ENCODE measurements at places on chromosomes 11 and 22. TPM values are rescaled to one million over a fixed set of nuclear protein-coding genes. Genes with fewer than 3 reads are reported as not detected.

DNA sequence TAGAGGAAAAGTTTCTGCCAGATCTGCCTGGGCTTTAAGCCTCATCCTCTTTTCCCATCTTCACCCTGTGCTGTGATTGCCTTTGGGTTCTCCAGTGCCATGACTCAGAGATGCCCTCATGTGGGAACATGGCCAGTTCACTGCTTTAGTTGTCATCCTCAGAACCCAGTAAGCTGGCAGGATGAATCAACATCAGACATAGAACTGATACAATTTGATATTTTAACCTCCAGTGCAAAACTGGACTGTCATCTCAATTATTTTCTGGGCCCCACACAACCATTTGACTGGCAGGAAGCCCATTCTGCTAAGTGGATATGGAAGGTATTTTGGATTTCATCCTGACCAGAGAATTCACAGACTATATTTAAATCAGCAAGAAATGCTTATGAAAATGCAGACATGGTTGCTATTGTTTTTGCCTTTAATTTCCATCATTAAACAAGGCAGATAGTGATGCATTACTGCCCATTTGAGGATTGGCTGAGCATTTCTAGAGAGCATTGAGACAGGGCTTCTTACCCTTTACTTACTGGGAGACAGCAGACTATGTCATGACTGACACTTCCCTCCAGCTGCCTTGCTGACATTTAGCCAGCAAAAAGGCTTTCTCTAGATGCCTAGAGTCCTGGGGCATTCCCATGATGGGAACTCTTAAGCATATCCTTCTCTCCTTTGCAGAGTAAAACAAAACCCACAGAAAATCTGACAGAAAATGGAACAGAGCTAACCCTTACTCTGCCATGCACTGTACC lies 327.1 kb upstream of the MTNR1B start:
- no peak for DNase-seq

GRCh38 chr11:134433251-134433650 lies 21.2 kb upstream of the B3GAT1 start:
- no peak for DNase-seq

DNA sequence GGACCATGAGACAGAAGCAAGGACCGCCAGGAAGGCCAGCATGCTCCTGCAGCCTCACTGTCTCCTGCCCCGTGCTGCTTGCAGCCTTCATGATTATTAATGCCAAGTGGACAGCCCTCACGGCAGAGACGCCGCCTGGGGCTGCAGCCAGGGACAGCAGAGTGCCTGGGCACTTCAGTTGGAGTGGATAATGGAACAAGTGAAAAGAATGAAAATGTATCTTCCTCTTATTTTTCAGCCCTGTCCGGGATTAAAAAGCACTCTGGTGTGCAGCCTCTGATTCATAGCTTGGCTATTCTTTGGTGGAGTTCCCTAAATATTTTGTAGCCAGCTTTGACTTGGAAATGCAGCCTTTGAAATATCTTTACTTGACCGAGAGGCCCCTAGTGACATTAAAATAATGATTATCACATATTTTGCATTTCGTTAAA lies 1404.2 kb downstream of the BRD1 start:
- DNase-seq, result no peak

- DNase-seq, result peak; percentile 36
Measured at GRCh38 chr11:94768602-94769541, 716 bp downstream of the AMOTL1 start.

GRCh38 chr11:85133636-85134035 lies 493.5 kb downstream of the DLG2 start:
- DNase-seq, result no peak

DNA sequence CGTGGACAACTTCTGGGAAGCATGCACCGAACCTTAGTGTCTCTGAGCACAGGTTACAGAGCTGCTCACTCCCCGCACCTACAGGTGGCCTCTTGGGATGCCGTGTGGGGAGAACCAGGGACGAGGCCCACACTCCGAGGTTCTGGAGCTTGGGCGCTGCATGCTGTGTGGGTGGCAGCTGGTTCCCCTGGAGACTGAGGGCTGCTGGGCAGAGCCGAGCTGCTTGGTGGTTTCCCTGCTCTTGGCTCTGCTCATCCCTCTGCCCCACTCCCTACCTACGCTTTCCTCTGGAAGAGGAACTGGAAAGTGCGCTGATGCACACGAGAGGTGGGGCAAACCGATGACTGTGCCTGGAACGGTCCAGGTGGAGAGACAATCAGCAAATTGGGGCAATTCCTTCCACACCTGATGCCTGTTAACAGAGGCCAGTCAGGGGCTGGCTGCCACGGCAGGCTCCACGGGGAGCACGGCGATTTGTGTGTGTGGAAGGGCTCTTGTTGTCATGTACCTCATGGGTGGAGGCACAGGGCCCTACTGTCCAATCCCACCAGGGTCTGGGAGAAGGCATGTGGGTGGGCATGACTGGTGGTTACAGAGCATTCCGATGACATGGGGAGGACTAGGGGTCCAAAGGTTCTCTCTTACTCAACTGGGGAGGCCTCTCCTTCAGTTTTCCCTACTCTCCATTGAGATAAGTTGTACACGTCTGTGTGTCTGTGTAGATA lies 60.9 kb downstream of the ST14 start:
- no peak for DNase-seq

- DNase-seq, result no peak
Measured at GRCh38 chr22:37940698-37941376, 12.6 kb downstream of the C22orf23 start.

DNA sequence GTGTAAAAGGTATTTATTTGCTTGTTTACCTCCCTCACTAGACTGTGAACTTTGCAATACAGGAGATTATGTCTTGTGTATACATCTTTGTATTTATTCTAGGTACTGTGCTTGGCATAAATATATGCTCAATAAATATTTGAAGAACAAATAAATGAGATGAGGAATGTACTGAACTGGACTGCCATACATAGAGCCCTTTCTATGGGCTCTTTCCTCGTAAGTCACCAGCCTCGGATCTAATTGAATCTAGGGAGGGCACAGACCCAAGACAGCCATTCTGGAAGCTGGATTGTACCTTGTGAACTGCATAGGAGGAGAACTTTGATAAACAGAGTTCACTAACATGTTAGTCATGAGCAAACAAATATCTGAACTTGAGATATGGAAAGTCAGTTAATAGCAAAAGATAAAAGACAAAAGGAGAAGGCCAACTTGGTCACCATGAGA lies 503.9 kb downstream of the INSC start:
- no peak for DNase-seq

- DNase-seq, result peak; percentile 27
Measured at GRCh38 chr11:10366568-10367331, 61.9 kb downstream of the ADM start.

GRCh38 chr11:7575841-7576725 lies 62.3 kb downstream of the PPFIBP2 start:
- no peak for DNase-seq

GRCh38 chr22:23849009-23850006 lies 8.4 kb upstream of the SLC2A11 start:
- peak; percentile 81 for DNase-seq

- no peak for DNase-seq
Measured at GRCh38 chr11:44988111-44988510, 37.4 kb upstream of the TP53I11 start.

GRCh38 chr11:115085461-115086210 lies 407.3 kb downstream of the NXPE2 start:
- no peak for DNase-seq

DNA sequence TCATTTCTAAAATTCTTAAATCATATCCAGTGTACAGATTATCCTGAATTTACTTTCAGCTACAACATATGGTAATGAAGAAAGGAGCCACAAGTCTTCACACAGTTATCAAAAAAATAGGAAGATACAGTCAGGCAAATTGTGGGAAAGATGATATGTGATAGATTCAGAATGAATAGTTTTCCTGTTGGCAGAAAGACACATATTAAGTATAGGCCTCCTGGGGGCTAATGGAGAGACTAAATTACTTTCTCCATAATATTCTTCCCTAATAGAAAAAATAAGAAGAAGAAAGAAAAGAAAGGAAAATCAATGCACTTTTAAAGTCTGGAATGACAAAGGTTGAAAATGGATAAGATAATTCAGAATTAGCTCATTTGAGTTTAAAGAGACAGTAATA lies 2073.5 kb downstream of the LRRC4C start:
- DNase-seq, result no peak

DNA sequence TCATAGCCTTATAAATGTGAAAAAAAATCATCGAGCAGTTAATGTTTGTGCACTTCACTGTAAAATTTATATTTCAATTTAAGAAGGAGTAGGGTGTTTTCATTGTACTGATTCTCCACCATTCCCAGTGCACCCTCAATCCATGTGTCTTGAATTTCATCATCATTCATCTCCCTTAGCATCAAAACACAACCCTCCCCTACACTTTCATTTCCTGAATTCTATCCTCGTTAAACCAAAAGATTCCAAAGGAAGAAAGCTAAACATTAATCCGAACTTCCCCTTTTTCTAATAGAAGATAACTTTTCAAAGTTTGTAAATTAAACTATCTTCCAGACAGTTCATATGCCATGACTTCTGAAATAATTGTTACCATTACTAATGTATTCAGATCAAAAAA lies 34.1 kb upstream of the OR8B8 start:
- no peak for DNase-seq

IL18 gene
- 20.4 TPM for polyA plus RNA-seq

CLNS1A gene
- polyA plus RNA-seq, result 120 TPM

PDE2A gene
- not detected for polyA plus RNA-seq

ACR gene
- not detected for polyA plus RNA-seq

MAP6 gene
- polyA plus RNA-seq, result not detected

CD3G gene
- polyA plus RNA-seq, result 10.8 TPM

MRPL23 gene
- polyA plus RNA-seq, result 20.9 TPM

PANX2 gene
- polyA plus RNA-seq, result not detected

OR10A2 gene
- polyA plus RNA-seq, result not detected

CD3E gene
- polyA plus RNA-seq, result 456 TPM

FAM111B gene
- polyA plus RNA-seq, result 0.88 TPM

PC gene
- 3.7 TPM for polyA plus RNA-seq
